ENCODE measurements at places on chromosomes 3 and 15. TPM values are rescaled to one million over a fixed set of nuclear protein-coding genes. Genes with fewer than 3 reads are reported as not detected.

The PYGO1 gene
- 2.6 TPM for total RNA-seq

The SRP14 gene
- total RNA-seq, result 208 TPM

The MST1R gene
- 0.13 TPM for total RNA-seq

The SHC4 gene
- 0.04 TPM for total RNA-seq

The GADL1 gene
- not detected for total RNA-seq

GRCh38 chr3:136069933-136070332, 104.4 kb downstream of the PPP2R3A start:
- no peak for DNase-seq

DNA sequence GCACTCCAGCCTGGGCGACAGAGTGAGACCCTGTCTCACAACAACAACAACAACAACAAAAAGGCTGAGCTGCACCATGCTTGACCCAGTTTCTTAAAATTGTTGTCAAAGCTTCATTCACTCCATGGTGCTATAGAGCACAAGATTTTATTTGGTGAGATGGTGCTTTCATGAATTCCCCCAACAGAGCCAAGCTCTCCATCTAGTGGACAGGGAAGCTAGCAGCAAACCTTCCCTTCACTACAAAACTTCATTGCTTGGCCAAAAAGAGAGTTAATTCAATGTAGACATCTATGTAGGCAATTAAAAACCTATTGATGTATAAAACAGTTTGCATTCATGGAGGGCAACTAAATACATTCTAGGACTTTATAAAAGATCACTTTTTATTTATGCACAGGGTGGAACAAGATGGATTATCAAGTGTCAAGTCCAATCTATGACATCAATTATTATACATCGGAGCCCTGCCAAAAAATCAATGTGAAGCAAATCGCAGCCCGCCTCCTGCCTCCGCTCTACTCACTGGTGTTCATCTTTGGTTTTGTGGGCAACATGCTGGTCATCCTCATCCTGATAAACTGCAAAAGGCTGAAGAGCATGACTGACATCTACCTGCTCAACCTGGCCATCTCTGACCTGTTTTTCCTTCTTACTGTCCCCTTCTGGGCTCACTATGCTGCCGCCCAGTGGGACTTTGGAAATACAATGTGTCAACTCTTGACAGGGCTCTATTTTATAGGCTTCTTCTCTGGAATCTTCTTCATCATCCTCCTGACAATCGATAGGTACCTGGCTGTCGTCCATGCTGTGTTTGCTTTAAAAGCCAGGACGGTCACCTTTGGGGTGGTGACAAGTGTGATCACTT, 2.0 kb downstream of the CCR5 start:
- DNase-seq, result no peak

GRCh38 chr3:134665243-134665642, 14.4 kb upstream of the KY start:
- DNase-seq, result no peak
